ENCODE measurements at places on chromosomes 7 and 10.

- DNase-seq = no peak
Observed at GRCh38 chr10:124521429-124521871, 59.8 kb downstream of the LHPP start.

- peak; percentile 74 for DNase-seq
Observed at GRCh38 chr10:11434324-11434723, 177.1 kb downstream of the USP6NL start.

- DNase-seq = no peak
Observed at GRCh38 chr10:18472977-18473376, 178.4 kb downstream of the NSUN6 start.

DNA sequence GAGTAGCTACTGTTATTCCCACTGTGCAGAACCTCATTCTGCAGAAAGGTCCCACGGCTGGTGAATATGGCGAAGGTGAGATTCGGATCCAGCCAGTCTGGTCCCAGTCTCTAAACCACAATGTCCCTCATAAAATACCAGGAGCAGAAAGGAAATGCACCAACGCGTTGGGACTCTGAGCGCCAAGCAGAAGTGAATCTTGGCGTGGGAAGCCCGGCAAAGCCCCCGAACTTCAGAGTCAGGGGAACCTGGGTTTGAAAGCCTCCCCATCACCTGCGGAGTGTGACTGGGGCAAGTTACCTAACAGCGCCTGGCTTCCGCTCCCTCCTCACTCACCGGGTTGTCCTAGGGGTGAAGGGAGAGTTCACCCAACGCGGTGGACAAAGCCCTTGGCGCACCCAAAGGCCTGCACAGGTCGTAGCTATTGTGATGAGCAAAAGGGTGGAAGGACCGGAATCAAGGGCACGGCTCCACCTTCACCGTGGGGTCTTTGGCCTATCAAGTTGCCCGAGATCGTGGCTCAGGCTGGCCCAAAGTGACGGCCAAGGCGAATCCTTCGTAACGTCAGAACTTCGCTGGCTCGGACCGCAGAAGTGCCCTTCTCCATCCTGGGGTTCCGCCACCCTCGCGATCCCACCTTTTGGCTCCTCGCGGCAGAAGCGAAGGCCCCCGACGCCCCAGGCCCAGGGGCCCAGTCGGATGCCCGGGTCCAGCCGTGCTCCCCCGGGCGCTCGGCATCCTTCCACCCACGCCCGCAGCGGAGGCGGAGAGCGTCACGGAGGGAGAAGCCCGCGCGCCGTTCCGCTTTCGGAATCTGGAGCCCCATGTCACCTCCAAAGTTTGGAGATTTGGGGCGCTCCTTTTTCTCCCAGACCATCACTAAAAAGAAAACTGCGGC, 811 bp downstream of the RGS10 start:
- DNase-seq = peak; percentile 50

DNA sequence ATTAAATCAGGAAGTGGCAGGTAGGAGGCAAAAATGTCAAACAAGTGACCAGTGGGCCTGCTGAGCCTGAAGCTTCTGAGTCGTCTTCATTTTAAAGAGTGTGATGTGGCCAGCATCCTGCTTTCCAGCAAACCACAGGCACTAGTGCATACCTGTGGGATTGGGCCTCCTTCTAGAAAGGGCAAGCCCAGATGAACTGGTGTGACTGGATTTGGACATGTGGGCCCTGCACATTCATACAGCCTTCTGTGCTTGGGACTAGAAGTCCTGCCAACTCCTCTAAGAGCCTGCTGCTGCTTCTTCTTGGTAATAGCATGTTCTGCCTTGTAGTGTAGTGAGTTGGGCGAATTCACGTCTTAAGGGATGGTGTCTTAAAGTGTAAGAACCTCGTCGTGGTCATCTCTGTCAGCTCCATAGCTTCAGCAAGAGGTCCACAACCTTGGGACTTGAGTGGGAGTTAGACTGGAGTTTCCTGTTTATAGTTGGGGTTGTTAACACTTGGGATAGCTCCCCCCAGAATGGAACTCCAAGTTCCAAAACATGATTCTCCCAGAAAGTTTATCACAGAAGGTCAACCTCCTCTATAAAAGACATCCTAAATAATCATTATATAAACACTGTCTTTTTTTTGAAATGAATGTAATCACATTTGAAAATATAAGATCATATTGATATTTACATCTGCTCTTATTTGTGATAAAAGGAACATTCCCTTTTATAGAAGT, 11.2 kb downstream of the BMPER start:
- DNase-seq = no peak

DNA sequence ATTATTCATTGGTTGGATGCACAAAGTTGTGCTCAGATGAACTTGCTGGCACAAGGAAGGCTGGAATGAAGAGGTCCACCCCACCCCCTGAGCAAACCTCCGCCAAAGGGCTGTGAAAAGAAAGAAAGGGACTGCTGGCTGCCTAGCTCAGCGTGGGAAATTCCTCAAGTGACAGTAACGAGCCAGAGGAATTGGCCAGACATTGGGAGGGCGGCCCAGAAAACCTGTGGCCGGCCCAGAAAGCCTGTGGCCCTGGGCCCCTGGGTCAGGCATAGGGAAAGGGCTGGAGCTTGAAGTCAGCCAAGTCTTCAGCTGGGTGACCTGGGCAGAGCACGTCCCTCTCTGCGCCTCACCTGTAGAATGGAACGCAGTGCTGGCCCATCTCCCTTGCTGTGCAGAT, 30.6 kb upstream of the CTBP2 start:
- DNase-seq = no peak

GRCh38 chr7:66246554-66247171, 41.5 kb downstream of the TPST1 start:
- no peak for DNase-seq

GRCh38 chr10:2851566-2851965, 215.8 kb upstream of the PFKP start:
- DNase-seq = no peak

GRCh38 chr7:83486536-83486935, 162.4 kb downstream of the SEMA3E start:
- DNase-seq = no peak

DNA sequence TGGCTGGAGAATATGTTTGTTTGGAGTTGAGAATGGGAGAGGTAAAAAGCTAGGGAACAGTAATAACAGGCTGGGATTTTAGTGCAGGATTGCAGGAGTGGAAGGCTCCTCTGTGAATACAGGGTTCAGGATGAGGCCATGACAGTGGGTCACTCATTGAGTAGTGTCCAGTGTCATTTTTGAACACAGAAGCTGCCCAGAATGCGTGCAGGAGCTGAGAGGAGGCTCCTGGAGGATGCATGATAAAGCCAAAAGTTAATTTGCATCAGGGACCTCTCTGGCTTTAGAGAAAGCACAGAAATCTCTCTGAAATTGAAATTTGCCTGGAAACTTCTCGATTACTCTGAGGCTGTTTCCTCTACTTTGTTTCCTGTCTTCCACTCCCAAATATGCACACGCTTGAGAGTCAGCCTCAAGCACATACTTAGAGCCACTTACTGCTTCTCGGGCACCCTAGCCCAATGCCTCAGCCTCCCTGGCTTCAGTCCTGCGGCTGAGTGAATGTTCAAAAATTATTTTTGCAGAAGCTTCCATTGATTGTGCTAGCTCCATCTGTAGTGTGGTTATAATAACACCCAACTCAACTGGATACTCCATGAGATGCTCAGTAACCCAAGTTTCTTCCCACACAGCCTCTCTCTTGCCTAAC, 1.8 kb upstream of the GALNT17 start:
- no peak for DNase-seq

GRCh38 chr7:74473116-74473515, 19.4 kb downstream of the GTF2IRD1 start:
- DNase-seq = no peak

GRCh38 chr7:17903337-17903736, 37.0 kb downstream of the SNX13 start:
- DNase-seq = no peak

DNA sequence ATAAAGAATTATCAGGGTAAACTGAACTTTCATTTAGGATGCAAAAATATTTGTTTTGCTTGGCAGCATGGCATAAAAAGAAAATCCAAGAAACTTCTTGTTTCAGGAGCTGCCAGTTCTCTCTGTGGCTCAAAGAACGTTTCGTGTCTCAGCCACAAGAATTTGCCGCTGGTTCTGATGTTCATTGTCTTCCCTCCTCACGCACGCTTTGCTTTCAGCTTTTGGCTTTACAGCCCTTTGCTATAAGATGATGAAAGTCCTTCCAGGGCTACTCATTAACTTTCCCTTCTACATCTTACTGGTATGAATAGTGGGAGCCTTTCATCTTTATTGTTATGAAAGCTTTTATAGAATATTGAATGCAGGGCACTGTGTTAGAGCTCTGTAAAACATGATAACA, 124.7 kb downstream of the BICC1 start:
- DNase-seq = no peak

- DNase-seq = no peak
Observed at GRCh38 chr10:110859973-110860376, 11.8 kb upstream of the PDCD4 start.

DNA sequence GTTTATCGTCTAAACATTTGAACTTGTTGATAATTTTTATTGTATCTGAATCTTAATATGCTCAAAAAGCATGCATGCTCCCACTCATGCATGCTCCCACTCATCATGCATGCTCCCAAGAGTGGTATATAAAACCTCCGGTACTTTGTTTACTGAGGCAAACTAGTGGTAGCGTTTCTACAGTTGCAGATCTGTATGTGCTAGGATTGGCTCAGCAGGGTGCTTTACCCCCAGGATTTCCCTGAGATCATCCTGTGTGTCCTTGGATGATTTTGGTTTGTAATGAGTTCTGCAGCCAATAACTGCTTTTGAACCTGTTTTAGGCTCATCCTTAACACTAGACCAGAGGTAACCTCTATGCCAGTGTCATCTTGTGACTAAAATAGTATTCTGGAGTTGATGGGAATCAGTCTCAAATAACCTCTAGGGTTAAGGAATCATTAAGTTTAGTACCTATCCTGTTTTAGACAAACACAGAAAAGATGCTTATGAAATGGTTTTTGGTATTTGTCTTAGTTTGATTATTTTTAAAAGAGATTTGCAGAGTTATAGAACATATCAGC, 40.4 kb downstream of the PHTF2 start:
- DNase-seq = no peak

DNA sequence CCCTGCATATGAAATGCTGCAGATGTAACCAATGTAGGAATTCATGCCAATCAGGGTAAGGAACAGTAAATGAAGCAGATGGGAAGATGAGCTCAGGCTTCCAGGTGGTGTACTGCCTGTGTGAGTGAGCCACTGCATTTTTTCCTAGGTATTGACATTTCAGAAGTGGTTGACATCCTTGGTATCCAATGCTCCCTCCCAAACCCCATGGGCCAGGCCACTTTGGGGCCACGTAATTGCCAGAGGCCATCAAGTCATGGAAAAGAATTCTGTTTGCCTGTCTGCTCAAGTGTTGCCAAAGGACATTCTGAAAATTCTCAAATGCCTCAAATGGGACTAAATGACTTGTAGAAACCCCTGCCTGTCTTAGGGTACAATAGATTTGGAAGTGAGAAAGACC, 384.6 kb downstream of the GATA3 start:
- no peak for DNase-seq

- no peak for DNase-seq
Observed at GRCh38 chr10:42888504-42889095, 106.0 kb downstream of the BMS1 start.

DNA sequence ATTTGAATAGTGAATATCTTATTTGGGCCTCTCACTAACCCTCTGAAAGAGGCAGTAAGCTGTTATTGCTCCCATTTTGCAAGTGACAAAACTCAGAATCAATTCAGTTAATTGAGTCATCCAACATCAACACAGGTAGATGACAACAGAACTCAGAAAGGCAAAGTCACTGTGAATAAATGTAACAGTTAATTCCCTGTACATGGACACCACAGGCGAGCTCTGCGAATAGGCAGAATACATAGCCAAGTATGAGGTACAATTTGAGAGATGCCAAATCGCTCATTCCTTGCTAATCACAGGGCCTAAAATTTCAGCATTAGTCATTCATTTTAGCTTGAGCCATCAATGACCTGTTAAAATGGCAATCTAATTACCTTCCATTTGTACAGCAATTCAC, 52.6 kb upstream of the HECTD2 start:
- DNase-seq = no peak

DNA sequence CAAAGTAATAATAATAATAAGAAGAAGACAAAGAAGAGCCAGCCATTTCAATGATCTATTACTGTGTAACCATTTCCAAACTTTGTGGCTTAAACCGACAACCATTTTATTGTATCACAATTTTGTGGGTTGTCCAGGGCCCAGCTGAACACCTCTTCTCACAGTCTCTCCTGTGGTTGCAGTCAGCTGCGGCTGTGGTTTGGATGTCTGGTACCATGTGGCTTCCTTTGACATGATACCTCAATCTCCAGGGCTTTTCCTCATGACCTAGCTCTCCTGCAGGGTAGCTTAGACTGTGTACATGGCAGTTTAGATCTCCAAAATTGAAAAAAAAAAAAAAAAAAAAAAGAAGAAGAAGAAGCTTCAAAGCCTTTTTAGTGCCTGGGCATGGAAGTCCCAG, 72.6 kb upstream of the NFKB2 start:
- no peak for DNase-seq

DNA sequence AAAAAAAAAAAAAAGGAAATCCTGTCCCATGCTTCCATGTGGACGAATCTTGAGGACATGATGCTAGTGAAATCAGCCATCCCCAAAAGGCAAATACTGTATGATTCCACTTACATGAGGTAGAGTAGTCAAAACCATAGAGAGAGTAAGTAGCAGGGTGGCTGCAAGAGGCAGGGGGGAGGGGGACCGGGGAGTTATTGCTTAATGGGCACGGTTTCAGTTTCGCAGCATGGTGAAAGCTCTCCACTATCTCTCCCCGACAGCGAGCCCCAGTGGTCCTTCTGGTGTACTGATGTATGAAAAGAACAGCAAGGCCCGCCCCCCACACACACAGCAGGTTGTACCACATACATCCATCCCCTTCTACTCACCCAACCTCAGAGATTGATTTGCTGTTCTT, 32.8 kb downstream of the NOD1 start:
- DNase-seq = peak; percentile 87

DNA sequence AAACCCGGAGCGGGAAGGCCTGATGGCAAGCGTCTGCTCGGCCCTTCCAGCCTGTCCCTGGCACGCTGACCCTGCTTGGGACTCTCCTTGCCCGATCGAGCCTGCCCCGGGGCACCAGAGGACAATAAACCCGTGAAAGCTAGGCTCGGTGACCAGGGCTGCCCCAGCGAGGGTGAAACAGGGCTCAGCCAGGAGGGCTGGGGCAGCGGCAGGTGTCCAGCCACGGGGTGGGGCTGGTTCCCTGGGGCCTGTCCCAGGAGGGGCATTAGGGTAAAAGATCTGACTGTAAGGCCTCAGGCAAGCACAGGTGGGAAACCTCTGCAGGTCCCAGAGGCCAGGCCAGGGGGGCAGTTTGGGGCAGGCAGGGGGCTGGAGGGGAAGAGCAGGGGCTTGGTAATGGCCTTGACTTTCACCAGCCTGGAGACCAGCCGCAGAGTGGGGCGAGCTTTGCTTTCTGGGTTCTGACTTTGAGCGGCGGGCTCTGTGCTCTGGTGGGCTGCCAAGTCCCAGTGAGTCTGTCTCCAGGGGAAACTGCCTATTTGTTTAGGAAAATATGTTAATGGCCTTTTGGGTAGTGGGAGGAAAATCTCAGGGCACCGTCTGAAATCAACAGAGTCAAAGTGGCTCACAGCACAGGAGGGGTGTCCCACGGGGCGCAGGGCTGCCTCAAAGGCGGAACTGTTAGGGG, 68.2 kb upstream of the INPP5A start:
- no peak for DNase-seq

- peak; percentile 40 for DNase-seq
Observed at GRCh38 chr7:149196151-149196704, 882 bp downstream of the ZNF282 start.

All from GM13977 (cell line).